ENCODE measurements at places on chromosomes 16 and 17.

DNA sequence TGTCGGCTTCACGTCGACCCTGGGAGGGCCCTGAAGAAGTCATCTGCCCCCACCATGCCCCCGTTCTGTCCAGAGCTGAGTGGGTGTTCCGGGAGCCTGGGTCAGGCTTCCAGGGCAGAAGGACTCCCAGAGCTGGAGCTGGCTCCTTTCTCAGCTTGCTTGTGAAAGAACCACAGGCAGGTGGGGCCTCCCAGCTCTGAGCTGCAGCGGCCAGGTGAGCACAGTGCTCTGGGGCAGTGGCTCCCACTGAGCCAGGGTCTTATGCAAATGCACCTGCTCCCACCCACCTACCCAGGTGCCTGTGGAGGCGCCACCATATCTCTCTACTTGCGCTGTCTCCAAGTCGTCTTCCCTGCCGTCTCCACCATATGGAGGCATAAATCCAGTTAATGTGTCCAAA is 140.0 kb upstream of the RPL38 start:
- DNase-seq: no peak

DNA sequence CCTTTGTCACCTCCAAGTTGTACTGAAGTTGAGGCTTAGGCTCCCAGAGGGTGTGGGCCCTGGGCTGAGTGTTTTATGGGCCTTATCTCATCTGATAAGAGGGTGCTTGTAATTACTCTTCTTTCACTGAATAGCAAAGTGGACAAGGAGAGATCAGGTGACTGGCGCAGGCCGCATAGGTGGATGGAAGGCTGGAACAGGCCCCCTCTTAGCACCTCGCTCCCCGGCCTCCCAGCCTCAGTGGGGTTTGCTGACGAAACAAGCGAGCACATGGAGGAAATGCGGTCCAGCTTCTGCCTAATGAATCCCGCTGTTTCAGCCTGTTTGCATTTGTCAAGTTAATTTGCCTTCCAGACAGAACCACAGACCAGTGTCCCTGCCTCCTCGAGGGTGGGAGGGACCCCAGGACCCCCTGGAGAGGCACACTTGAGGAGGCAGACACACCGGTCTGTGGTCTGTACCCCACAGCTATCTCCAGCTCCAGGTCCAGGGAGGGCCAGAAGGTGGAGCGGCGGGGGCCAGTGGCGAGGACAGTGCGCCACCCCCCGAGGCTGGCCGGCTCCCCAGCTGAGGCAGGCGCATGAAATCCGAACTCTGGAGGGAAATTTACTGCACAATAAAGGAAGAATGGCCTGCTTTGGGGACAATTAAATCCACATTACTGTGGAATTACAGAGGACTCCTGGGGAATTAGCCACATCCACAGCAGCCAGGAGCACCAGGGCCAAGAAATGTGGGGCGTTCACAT is 123.4 kb downstream of the NTN1 start:
- no peak for DNase-seq

DNA sequence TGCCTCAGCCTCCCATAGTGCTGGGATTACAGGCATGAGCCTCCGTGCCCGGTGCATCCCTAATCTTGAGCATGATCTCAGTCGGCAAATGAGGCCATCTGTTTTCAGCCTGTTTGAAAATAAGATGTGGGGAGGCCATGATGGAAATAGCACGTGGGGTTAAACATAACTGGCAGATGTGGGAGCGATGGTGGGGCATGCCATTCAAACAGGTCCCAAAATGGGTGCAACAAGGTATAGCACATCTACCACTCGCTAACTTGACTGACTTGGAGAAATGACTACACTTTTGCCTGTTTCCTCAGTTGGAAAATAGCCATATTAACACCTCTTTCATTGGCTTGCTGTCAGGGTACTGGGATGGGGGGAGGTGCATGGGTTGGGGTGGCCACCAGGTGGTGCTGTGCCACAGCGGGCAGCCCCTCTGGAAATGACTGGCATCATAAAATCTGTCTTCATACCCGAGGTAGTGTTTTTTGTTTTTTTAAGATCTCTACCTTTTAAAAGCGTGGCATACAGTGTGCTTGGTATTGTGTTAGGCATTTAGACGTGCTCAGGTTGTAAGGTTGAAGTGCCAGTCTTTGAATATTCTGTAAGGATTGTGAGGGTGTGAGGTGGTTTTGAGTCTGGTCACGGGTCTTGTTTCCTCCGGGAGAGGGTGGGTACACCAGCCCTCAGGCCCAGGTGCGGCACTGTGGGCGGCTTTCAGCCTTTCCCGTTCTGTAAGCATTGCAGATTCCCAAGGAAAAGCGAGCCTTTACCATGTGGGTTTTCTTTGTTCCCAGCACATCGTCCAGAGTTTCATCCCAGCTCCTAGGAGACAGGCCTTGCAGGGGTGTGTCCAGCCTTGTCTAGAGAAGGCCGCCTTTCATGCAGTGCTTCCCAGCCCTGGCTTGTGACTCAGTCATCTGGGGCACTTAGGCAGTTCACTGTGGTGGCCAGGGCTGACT is 2.9 kb upstream of the TTYH2 start:
- DNase-seq: peak; percentile 88

DNA sequence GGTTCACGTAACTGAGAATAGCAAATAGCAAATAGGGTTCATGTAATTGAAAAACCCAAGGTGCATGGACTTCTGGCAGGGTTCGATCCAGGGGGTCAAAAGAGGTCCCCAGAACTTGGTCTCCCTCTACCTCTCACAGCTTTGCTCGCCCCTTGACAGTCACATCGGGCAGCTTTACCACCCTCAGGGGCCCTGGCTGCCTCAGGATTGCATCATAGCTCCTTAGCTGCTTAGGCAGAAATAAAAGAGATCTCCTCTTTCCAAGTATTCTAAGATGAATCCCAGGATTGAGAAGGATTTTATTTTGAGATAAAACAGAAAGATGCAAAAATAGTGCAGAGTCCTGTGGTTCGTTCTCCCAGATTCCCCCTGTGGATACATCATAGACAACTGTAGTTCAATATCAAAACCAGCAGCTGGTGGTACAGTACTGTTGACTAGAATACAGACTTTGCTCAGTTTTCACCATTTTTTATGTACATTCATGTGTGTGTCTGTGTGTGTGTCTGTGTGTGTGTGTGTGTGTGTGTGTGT is 12.8 kb downstream of the ADGRG3 start:
- DNase-seq: no peak

DNA sequence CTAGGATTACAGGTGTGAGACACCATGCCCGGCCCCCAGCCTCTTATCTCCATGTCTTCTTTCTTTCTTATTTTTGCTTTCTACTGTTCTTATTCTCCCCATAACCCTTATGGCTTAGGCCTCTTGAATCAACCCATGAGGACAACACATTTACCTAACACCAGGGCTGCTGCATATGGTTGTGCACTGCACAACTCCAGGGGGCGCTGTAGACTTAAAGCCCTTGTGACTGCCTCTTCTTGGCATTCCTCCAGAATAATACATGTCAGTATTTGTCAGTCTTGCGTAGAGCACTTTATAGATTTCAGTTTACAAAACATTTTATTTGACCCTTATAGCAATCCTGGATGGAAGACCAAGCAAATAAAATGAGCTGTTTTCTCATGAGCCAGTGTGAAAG is 225.0 kb upstream of the SALL1 start:
- DNase-seq: no peak

DNA sequence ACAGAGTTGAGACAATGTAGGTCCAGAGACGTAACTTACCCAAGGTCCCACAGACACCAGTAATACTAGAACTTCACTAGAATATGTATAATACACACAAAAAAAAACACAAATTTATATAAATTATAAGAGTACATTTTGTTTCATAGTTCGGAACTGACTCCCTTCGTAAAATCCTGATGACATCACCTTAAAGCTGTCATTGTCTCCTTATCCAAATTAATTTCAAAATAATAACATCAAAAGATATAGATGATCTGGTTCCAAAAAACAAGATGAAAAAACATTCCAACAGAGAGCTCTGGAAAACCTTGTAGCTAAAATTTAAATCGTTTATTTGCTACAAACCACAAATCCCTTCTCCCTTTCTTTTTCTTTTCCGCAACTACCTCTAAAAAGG is 10.0 kb downstream of the FBXL20 start:
- no peak for DNase-seq

DNA sequence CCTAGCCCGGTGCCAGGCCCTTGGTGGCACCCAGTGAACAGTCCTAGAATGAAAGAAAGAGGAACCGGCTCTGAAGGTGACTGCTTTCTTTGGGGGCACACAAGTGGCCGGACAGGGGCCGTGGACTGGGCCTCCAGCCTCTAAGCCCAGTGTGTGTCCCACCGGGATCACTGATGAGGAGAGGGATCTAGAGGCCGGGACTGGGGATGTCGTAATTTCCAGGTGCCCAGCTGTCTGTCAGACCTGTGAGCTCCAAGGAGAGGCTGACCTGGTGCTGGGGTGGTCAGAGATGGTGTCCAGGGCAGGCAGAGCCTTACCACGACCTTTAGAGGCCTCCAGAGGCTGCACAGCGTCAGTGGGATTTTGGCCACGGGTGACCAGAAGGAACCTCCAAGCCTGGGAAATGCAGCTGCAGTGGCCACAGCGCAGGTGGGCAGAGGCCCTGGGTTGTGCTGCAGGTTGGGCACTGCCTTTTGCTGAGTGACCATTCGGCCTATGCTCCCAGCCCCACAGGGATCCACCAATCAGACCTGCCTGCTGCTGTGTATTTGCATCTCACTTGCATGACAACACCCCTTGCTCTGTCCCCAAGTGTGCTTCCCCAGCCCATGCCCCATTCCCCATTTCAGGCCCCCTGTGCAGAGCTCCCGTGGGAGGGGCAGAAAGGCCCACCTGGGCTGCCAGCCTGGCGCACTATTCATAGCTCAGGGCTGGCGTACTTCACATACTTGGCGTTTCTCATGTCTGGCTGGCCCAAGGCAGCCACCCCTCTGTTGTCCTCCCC is 12.5 kb downstream of the ARHGAP23 start:
- DNase-seq: no peak

GRCh38 chr17:19248151-19248927 is 11.2 kb downstream of the EPN2 start:
- DNase-seq: no peak

GRCh38 chr17:16950488-16950887 is 21.4 kb downstream of the TNFRSF13B start:
- peak; percentile 32 for DNase-seq

Measured in activated CD8-positive, alpha-beta memory T cell treated with anti-CD3 and anti-CD28 coated beads for 24 hours (primary cell).